ENCODE measurements at places on chromosomes 4 and X.

DNA sequence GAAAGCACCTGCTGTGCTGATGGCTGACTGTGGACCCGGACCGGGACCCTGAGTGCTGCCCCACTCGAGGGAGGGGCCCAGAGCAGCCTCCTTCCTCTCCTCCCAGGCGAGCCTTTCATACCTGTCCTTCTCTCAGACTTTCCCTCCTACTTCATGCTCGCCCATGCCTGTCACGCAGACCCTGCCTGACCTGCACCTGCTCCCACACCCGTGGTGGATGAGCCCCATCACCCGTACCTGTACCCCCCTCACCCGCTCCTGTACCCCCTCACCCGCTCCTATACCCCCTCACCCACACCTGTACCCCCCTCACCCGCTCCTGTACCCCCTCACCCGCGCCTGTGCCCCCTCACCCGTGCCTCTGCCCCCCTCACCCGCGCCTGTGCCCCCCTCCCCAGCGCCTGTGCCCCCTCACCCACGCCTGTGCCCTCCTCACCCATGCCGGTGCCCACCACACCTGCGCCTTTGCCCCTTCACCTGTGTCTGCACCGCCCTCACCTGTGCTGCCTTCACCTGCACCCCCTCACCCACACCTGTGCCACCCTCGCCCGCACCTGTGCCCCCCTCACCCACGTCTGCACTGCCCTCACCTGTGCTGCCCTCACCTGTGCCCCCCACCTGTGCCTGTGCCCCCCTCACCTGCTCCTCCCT lies 5.8 kb downstream of the MAEA start:
- DNase-seq, result no peak

DNA sequence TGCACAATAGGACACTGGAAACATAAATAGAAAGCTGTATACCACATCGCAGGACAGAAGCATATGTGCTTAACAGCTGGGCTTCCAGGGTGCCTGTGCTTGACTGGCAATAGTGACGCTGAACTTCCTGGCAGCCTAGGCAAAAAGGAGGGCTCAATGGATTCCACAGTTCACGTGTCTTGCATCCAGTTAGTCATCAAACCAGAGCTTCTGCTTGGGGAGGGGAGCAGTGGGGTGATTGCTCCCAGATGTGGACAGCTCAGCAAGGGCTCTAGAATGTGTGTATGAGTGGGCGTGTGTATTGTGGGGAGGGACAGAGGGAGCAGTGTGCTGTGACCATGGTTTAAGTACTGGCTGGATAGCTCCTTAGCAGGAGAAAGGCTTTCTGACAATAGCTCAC lies 2.3 kb downstream of the PRRG3 start:
- DNase-seq, result no peak

DNA sequence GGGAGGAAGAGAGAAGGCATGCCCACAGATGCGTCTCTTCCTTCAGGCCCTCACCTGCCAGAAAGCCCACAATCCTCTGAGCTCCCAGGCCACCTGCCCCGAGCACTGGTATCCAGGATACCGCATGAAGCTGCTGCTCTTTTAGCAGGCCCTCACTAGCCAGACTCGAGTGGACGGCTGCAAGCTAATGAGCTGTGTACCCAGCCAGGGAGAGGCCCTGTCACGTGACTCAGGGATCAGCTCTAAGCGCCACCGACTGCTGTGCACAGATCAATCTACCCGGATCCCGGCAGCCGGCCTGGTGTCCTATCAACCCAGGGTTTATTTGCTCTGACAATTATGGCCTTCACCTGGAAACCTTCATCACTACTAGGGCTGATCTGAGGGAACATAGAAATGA lies 39.0 kb downstream of the BCOR start:
- DNase-seq, result no peak

- no peak for DNase-seq
Observed at GRCh38 chr4:113657586-113658233, 103.8 kb downstream of the CAMK2D start.

GRCh38 chr4:7890635-7891393 lies 48.8 kb downstream of the AFAP1 start:
- no peak for DNase-seq

DNA sequence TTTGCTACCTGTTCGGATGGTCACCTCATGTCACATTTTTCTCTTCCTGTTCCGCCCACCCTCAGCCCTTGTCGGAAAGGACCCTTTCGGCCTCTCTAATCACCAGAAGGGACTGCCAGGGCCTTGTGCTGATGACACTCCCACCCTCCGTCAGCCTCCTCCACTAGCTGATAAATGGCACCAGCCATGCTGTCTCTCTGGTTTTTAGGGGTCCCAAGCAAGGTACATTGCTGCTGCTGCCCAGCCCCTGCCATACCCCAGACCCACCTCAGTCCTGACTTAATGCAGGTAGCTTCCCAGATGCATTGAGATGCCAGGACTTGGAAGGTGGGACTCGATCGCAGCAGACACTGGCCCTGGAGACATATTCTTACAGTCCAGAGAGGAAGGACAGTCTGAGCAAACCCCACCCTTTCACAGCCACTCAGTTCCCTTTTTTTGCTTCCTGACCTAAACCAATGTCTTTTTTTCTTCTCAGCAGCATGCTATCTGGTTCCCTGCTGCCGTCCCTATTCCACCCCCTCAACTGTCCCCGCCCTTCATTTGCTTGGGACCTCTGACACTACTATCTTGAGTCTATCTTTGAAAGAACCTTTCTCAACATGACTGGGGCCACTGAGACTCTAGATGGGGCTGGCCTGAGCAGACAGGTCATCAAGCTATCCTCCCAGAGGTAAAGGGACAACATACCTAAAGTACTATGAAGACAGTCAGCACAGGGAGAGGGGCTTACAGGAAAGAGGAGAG lies at the start of gene BTK:
BTK (minus strand) TSS at position 397 of the 747 bp plus-strand sequence. CDS start 10,907 bp downstream, outside the sequence.
- DNase-seq, result no peak

GRCh38 chr4:113591982-113592381 lies 169.6 kb downstream of the CAMK2D start:
- DNase-seq, result no peak

DNA sequence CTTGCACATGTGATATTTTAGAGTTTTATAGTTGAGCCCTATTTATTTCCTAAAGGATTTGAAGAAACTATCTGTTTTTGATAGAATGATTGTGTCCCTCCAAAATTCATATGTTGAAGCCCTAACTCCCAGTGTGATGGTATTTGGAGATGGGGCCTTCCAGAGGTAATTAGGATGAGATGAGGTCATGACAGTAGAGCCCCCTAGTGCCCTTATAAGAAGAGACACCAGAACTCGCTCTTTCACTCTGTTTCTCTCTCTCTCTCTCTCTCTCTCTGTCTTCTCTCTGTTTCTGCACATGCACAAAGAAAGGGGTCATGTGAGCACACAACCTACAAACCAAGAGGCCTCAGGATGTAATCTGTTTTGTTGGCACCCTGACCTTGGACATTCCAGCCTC lies 921.9 kb upstream of the DIAPH2 start:
- peak; percentile 42 for DNase-seq

DNA sequence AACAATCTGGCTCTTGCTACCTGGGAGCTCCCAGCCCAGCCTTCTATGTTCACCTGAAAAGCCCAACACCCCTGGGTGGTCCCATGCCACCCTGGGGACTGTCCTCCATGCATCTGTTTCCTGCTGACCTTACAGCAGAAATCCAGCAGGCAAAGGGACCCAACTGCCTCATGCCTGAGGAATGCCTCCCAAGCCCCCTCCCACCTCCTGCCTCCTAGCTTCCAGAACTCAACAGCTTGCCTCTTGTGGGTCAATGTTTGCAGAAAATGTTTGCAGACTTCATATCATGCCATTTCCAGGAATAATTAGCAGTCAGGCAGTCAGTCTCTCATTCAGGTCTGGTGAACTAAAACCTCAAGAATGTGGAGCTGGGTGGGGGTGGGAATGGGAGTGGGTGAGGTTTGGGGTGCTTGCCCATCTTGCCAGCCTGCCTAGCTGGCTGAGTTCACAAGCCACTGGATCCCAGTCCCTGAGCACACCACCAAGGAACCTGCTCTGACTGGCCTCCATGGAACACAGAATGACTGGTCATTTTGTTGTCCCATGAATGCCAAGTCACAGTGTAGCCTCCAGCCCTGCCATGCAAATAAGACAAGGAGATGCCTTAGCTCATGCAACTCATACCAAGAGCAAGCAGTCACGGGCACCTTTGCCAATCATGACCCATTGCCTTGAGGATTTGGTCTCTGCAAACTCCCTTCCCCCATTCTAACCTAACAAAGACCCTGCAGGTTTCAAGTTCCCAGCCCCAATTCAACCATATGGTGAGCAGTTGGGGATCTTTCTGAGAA lies 12.1 kb upstream of the PLAC1 start:
- DNase-seq, result peak; percentile 84

DNA sequence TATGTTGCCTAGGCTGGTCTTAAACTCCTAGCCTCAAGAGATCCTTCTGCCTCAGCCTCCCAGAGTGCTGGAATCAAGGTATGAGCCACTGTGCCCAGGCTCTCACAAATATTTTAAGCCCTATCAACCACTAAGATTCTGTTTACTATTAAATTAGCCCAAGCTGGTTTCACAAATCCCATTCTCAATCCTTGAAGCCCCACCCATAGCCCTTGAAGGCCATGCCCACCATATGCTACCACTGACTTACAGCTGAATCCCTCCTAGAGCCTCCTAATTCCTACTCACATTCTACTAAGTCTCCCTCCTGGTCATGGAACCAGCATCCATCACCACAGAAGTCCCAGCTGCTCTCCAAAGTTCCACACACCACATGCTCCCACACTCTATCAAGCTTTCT lies 9.7 kb downstream of the GRIPAP1 start:
- no peak for DNase-seq

DNA sequence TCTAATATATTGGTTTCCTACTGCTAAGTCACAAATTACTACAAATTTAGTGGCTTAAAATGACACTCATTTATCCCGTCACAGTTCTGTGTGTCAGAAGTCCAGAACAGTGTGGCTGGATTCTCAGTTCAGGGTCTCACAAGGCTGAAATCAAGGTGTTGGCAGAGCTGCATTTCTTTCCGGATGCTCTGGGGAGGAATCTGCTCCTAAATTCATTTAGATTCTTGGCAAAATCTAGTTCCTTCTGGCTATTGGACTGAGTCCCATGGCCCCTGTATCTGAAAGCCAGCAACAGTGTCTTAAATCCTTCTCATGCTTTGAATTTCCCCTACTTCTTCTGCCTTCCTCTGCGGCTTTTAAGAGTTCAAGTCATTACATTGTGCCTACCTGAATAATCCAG lies 103.1 kb upstream of the BMP3 start:
- DNase-seq, result no peak

GRCh38 chr4:99714179-99714578 lies 56.6 kb upstream of the C4orf54 start:
- no peak for DNase-seq

DNA sequence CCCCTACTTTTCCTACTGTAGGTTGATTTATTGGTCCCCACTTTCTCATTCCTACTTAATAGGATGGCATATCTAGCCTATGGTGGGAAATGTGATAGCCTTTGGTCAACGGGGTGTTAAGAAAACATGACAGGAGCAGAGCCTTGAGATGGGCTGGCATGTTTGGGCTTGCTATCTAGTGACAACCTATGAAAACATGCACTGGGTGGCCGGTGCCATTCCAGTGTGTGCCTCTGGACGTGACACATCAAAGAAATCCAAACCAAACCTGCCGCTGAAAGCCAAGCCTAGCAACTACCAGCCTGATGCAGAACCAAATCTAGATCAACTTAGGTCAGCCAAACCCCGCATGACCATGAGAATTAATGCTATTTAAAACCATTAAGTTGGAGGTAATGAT lies 317.6 kb downstream of the DMD start:
- DNase-seq, result no peak

DNA sequence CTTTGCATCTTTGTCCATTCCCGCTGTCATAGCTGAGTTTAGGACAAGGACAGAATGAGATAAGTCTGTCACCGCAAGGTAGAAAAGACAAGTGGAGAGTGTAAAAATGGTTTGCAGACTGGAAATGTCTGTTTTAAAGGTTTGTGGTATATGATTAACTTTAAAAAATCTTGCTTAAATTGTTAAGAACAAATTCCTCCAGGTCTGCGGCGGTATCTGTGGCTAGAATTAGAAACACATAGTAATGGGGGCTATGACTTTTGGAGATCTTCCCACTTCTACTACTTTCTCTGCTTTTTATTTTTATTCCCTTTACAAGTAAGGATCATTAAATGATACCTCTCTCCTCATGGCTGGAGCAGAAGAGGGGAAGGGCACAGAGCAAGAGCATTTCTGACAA lies 92.2 kb downstream of the MID1IP1 start:
- DNase-seq, result no peak

DNA sequence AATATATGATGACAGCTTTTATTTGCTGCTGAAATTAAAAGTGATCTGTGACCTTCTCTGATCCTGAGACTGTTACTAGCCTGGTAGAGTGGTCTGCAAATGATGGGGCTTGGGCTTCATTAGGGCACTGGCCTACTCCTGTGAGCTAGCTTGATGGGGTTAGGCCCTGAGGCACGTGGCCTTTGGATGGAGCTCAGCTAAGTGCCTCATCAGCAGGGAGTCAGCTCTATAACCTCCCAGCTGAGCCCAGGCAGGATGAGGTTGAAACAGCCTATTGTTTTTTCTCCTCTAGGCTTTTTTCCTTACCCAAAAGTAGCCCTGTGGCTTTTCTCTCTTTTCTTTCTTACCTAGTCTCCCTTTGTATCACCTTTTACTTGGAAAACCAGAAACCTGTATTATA lies 92.2 kb downstream of the AFF2 start:
- DNase-seq, result no peak

DNA sequence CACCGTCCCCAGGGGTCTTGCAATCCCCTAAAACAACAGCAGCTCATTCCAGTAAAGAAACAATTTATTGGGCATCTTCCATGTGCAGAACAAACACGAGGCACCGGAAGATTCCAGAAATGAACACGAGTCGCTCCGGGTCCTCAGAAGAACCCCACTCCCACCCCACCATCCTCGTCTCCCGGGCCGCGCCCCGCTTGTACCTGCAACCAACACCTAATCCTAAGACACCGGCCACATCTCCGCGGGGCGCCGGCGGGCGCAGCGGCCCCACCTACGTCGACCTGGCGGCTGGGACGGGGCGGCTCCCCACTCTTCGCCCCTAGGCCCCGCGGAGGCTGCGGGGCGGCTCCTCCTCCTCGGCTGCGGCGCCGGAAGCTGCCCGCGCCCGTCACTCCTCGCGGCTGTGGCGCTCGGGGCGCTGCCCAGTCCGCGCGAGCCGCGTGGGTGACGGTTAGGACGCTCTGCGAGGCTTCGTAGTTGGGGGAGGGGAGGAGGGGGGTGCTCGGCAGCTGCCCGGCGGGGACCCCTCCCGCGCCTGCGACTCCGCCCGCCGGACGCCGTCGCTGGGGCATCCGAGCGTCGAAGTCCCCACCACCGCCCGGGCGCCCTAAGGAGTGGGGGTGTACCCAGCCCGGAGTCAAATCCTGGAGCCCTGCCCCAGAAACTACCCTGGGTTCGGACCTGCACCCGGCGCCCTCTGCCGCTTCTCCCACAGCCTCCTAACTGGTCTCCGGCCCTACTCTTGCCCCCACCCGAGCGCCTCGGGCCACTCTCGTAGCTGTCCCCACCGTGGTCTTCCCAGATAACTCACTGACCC lies at the start of gene CCDC158:
CCDC158 (minus strand) TSS at position 380 of the 820 bp plus-strand sequence. CDS start 17,934 bp downstream, outside the sequence.
- DNase-seq, result no peak
